Activated CD8-positive, alpha-beta memory T cell treated with anti-CD3 and anti-CD28 coated beads for 36 hours (primary cell): ENCODE measurements at places on chromosomes 2 and 18. TPM values are rescaled to one million over a fixed set of nuclear protein-coding genes. Genes with fewer than 3 reads are reported as not detected.

DSC3 gene
- total RNA-seq = 0.04 TPM

ASTL gene
- 19.3 TPM for total RNA-seq

HRH4 gene
- not detected for total RNA-seq

POTEC gene
- total RNA-seq = not detected

CCBE1 gene
- not detected for total RNA-seq

TPGS2 gene
- 82.2 TPM for total RNA-seq

MYO5B gene
- total RNA-seq = not detected

HNRNPLL gene
- total RNA-seq = 82.0 TPM

UGT1A9 gene
- total RNA-seq = not detected

UGT1A5 gene
- total RNA-seq = not detected

PID1 gene
- total RNA-seq = not detected

TTN gene
- 0.61 TPM for total RNA-seq

L3MBTL4 gene
- total RNA-seq = 0.17 TPM

ST6GAL2 gene
- not detected for total RNA-seq

ATG9A gene
- 57.4 TPM for total RNA-seq

SLC1A4 gene
- 25.8 TPM for total RNA-seq

ZEB2 gene
- 37.2 TPM for total RNA-seq

TFPI gene
- not detected for total RNA-seq

NT5DC4 gene
- total RNA-seq = not detected
